CD4-positive, alpha-beta T cell treated with Interleukin-4 for 1 hour (primary cell): ENCODE measurements at places on chromosomes 3 and 15.

GRCh38 chr3:12627370-12627769 lies 36.5 kb downstream of the RAF1 start:
- DNase-seq, result no peak

GRCh38 chr15:81514725-81515124 lies 140.7 kb upstream of the TMC3 start:
- no peak for DNase-seq

DNA sequence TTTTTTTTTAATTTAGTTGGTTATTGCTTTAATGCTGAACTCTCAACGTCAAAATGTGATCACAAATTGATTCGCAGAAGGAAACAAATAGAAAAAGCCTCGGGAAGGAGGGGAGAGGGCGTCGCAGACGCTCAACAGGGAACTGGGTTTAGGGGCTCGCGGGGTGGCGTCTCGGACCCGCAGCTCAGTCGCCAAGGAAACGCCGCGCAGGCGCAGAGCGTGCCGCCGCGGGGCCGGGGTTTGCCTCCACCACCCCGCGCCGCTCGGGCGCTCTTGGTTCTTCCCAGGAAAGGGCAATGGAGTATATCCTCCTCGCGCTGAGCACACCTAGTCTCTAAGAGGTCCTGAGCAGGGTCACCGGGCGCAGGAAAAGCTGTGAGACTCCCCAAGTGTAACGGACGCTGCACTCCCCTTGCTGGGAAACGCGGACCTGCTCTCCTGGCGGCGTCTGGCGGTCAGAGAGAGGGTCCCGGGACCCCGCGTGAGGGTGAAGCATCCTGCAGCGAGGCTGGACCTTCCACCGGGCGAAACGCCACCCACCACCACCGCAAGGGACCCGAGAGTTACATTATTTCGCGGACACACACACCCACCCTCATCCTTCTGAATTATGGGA lies 753 bp downstream of the PLCH1 start:
- peak; percentile 27 for DNase-seq

GRCh38 chr15:76932135-76932966 lies 802 bp downstream of the RCN2 start:
- DNase-seq, result no peak

- no peak for DNase-seq
Measured at GRCh38 chr3:187287256-187287655, 4.3 kb downstream of the MASP1 start.

GRCh38 chr3:27993051-27993450 lies 248.4 kb upstream of the CMC1 start:
- DNase-seq, result no peak

DNA sequence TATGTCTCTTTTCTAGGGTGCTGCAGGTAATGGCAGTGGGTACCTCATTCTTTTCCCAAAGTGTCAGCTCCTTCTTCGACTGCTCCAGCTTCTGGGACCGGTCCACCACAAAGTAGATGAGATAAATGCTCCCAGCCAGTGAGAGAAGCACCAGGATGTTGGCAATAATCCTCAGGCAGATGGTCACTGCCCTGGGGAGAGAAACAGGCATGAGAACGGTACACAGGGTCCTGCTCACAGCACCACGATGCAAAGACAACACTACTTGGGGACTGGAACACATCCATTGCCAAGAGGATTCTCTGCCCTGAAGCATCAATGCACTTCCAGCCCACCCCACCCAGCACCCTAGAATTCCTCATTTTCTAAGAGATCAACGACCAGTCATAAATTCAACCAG lies 22.4 kb downstream of the TMC3 start:
- no peak for DNase-seq

GRCh38 chr3:35745351-35745750 lies 106.0 kb downstream of the ARPP21 start:
- no peak for DNase-seq

DNA sequence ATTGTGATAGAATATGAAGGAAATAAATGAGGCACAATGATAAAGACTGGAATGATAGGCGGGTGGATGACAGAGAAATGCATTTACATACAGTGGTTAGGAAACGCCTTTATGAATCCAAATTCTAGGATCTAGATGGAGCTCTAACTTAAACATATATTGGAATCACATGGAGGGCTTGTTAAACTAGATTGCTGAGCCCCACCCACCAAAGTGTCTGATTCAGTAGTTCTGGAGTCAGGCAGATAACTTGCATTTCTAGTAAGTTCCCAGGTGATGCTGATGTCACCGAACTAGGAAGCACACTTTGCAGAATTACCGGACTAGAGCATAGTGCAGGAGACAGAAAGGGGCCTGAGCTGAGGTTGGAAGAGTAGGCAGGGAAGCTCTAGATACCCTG lies 837.2 kb downstream of the FHIT start:
- DNase-seq, result no peak

- no peak for DNase-seq
Measured at GRCh38 chr3:16012086-16012485, 162.4 kb upstream of the GALNT15 start.

GRCh38 chr3:44803298-44803697 lies 41.7 kb downstream of the KIF15 start:
- no peak for DNase-seq

DNA sequence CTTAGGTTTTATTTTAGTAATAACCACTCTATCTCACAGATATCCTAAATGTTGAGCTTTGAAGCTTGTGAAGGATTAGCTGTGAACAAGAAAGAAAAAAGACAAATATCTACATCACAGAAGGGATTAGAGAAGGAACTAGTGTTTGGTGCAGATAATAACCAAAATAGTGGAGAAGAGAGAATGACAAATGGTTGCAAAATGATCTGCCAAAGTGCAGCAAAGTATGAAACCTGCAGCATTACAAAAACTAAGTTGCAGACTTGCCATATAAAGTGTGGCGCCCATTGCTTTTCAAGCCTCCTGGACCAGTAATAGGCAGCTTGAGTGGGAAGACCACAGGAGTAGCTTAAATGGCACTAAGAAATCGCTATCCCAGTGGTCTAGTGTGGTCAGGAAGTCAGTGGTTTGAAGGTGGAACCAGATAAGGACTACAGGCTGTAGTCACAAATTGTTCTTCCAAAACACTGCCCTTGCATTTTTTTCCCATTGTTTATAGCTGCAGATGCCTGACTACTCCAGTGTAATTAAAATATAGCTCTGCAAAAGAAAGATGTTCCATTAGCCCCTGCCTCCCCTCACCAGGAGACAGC lies 20.7 kb downstream of the TPM1 start:
- DNase-seq, result no peak

- no peak for DNase-seq
Measured at GRCh38 chr3:64267721-64268604, 42.7 kb upstream of the PRICKLE2 start.

GRCh38 chr15:94231723-94232468 lies 535 bp downstream of the MCTP2 start:
- peak; percentile 22 for DNase-seq

DNA sequence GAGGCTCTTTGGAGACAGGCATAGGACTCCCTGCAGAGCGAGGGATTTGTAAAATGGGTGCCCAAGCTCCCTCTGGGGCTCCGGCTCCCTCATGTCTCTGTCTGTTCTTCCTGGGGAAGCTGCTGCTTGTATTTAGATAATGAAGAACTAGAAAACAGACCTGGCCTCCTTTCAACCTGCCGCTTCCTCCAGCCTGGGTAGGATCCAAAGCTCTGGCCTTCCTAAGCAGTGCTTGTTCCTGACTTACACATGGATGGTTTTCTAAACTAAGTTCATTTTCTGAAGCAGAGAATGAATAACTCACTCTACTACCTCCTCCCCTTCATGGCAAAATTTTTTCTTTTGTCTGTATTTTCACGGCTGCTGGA lies 36.9 kb upstream of the MYZAP start:
- DNase-seq, result no peak

DNA sequence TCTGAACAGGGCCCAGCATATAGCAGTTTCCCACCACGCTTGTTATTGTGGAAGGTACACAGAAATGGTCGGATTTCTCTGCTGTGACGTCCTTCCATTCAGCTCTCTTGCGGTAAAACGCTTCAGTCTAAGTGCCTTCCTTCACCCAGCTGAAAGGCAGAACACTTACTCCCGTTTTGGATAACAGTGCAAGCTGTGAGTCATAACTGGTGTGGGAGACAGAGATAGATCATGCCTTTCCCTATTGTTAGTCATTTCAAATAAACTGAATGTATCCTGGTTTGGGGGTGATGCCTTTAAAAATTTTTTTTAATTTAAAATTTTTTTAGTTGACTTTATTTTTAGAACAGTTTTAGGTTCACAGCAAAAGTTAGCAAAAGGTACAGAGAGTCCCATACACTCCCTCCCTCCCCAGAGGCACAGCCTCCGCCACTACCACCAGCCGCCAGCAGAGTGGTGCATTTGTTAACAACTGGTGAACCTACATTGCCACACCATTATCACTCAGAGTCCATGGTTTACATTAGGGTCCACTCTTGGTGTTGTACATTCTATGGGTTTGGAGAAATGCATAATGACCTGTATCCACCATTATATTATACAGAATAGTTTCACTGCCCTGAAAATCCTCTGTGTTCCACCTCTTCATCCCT lies 94.9 kb upstream of the NSMCE3 start:
- DNase-seq, result no peak

DNA sequence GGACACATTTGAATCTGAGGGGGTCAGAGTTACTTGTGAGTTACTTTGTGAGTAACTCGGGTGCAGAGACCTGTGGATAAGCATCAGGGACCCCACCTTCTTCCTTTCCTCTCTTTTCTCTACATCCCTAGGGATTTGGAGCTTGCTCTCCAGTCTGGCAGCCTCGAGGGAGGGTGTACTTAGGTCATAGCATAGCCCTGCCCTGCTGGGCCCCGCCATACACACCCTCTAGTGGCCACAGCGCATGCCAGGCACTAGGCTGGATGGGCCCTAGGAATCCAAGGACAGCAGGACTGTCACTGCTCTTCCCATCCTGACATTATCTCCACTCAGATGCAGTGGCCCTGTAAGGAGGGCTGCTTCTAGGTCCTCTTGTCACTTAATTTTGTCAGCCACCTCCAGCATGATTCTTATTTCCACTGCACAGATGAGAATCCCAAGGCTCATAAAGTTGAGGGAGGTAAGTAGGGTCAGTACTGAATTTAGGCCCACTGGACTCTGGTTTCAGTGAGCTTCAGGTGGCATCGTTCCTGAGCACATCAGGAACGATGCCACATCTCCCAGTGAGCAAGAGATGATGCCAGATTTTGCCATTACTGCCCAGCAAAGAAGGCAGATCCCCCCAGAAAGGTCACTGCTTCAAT lies 3.6 kb upstream of the SMAD6 start:
- no peak for DNase-seq

DNA sequence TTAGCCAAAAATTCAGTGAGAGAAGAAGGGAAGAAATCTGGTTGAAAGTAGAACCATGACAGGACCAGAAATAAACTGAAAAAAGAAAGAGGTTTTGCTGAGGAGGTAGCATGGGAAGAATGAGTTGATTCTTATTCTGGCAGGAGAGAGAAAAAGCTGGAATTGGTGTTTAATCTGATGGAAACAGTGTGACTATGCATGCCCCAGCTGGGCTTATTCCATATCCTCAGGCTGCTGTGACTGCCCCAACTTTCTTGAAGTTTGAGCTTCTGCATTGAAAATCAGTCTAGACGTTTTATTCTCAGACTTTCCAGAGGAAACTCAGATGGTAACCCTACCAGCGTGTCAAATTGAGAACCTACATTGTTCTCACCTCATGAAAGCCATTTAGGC lies 352.5 kb upstream of the DCBLD2 start:
- no peak for DNase-seq

DNA sequence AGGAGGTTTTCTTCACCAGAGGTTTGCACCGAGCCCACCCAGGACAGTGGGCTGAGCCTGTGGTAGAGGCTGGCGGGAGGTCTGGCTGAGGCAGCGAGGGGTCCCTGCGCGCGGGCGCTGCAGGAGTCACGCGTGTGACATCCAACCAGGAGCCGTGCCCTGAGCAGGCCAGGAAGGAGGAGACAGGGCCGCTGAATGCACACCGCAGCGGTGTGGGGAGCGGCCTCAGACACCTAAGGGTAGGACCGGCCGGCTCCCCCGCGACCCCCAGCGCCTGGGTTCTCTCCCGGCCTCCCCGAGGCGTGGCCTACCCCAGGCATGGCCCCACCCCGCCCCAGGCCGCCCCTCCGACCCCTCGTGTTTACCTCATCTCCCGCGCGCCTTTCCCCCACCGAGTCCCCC lies 412 bp downstream of the SLC41A3 start:
- DNase-seq, result no peak

GRCh38 chr3:83434880-83435587 lies 1523.8 kb upstream of the CADM2 start:
- DNase-seq, result no peak

DNA sequence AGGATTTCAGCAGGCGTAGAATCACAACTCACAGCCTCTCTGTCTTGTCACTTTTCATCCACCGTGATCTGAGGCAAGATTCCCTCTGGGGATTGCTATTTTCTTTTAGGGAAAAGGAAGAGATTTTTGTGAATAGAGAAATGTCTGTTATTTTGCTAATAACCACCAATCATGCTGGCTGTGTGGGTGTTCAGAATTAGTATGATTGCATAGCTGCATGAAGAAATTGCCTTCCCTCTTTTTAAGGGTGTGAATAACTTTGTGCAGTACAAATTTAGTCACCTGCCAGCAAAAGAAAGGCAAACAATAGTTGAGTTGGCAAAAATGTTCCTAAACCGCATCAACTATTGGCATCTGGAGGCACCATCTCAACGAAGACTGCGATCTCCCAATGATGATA lies 60.8 kb downstream of the KAT2B start:
- no peak for DNase-seq

DNA sequence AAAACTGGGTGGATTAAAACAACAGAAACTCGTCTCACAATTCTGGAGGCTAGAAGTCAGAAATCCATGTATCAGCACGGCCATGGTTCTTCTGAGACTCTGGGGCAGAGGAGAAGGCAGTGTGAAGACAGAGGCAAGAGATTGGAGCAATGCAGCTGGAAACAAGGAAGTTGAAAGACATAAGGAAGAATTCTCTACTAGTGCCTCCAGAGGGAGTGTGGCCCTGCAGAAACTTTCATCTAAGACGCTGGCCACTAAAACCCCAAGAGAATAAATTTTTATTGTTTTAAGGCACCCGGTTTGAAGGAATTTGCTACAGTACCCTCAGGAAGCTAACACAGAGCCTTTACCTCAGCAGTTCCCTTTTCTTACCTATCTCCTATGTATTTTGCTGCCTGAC lies 1012.2 kb upstream of the CADM2 start:
- no peak for DNase-seq

DNA sequence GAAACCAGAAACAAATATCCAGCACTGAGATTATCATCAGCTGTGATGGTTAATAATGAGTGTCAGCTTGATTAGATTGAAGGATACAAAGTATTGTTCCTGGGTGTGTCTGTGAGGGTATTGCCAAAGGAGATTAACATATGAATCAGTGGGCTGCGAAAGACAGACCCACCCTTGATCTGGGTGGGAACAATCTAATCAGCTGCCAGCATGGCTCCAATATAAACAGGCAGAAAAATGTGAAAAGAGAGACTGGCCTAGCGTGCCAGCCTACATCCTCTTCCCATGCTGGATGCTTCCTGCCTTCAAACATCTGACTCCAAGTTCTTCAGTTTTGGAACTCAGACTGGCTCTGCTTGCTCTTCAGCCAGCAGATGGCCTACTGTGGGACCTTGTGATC lies 869.5 kb downstream of the SI start:
- DNase-seq, result no peak
